ENCODE measurements at places on chromosomes 12 and 14.

DNA sequence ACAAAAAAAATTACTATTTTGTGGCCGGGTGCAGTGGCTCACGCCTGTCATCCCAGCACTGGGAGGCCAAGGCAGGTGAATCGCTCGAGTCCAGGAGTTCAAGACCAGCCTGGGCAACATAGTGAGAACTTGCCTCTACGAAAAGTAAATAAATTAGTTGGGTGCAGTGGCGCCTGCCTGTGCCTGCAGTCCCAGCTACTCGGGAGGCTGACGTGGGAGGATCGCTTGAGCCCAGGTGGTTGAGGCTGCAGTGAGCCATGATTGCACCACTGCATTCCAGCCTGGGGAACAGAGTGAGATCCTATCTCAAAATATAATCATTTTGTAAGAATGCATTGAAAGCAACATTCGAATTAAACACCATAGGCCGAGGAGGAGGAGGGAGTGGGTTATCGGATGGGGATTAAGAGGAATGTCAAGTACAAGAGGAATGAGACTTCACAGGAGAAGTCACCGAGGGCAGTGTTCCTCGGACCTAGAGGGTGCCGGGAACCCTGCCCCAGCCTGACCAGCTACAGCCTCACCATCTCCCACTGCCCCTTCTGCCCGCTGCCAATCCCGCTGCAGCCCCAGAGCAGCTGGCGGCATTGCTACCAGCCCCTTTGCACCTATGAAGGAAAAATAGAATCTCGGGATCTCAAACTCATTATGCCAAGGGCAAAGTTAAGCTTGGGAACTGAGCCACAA is 32.6 kb upstream of the AACS start:
- no peak for DNase-seq

GRCh38 chr14:72142328-72142727 is 210.1 kb downstream of the RGS6 start:
- DNase-seq = no peak

GRCh38 chr14:68687746-68688145 is 105.1 kb downstream of the ZFP36L1 start:
- DNase-seq = no peak

DNA sequence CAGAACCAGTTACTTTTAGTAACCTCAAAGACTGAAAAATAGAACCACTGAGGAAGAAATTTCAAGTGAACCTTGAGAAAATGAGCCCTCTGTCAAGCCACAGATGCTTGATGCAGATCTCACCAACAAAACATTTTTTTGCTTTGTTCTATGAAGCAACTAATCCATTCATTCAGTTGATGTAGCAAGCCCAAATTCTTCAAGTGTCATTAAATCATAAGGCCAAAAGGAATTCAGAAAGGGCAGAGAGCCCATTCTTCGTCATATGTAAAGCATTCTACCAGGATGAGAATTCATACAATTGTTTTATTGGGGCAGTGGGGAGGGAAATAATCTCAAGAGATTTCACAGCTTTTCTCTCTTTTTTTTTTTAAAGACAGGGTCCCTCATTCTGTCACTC is 218.0 kb upstream of the RGS6 start:
- no peak for DNase-seq

DNA sequence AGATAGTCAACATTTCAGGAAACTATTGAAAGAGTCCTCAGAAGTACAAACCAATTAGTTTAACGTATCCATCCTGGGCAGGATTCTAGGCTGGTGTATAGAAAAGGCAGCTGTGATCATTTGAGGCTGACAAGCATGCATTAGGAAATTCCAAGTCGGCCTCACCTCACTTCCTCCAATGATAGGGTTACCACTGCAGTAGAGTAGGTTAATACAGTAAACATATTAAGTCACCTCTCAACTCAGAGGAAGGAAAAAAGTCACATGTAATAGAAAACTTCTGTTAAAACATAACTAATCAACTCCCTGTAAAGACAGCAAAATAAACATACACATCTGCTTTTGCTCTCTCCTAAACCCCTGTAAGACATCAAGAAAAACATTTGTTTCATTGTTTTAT is 33.5 kb downstream of the MED13L start:
- no peak for DNase-seq

- no peak for DNase-seq
Observed at GRCh38 chr14:73712540-73713180, 1.5 kb downstream of the PNMA1 start.

GRCh38 chr12:4121506-4122020 is 152.0 kb upstream of the CCND2 start:
- DNase-seq = no peak

DNA sequence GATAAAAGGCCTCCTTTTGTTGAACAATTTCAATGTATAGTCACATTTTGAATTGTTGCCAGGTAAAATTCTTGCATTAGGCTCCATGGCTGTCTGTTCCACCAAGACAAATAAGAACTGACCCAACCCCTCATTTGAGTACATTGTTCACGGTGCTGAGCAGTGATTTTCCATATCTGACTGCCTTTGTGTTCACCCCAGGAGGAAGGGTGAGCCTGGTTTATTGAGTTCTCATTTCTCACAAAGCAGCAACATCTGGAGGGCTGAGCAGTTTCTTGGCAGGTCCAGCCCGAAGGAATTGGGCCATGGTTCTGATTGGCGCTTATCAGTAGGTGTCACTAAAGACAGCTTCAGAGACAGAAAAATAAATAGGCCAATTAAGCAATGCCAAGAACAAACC is 149.1 kb downstream of the BMP4 start:
- no peak for DNase-seq

Measured in hippocampal formation (tissue), 2 donors.